ENCODE measurements at places on chromosomes 6 and 20.

DNA sequence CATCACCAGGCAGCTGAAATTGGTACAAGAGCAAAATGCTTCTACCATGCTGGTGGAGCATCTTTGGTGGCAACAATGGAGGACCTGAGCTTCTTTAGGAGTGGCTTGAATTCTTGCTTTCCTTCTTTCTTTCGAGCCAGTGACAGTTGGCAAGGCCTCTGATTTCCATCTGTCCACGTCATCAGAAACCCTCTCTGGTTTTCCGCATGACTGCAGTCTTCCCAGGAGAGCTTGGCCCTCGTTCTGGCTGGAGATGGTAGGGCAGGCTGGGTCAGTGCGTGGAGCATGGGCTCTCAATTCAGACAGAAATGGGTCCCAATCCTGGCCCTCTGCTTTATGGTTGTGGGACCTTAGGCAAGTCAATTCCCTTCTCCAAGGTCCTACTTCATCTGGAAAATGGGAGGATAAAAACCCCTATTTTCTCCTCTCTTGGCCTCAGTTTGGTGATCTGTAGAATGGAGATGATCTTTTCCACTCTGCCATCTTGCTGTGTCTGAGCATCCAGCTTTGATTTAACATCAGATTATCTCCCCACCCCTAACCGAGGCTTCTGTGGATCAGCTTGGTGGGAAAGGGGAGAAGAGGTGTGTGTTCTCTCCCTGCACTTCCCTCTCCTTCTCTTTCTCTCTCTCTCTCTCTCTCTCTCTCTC is 3.6 kb upstream of the BPIFB1 start:
- DNase-seq, result no peak

GRCh38 chr6:38127284-38127683 is 307.8 kb downstream of the ZFAND3 start:
- DNase-seq, result no peak

- no peak for DNase-seq
Observed at GRCh38 chr6:125271486-125272159, 30.1 kb downstream of the HDDC2 start.

GRCh38 chr6:49676671-49677281 is 36.6 kb downstream of the CRISP2 start:
- DNase-seq, result no peak

- no peak for DNase-seq
Observed at GRCh38 chr6:40760887-40761286, 173.7 kb upstream of the LRFN2 start.

GRCh38 chr6:129033581-129033980 is 150.6 kb downstream of the LAMA2 start:
- DNase-seq, result no peak

DNA sequence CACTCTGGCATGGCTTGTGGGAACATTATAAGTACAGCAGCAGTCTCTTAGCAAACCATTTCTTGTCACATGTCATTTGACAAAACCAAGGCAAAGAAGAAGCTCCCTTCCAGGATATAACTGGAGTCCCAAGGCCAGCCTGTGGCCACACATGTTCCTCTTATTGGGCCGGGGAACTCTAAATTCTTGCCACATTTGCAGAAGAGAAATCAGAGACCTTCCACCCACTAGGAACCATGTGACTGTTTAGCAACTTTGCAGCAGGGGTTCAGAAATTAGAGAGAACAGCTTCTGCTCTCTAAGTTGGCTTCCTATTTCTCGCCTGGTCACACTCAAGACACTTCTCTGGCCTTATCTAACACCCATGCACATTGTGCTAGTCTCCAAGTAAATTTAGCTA is 20.4 kb upstream of the MEP1A start:
- no peak for DNase-seq

GRCh38 chr6:2028457-2029038 is 216.9 kb downstream of the GMDS start:
- no peak for DNase-seq

DNA sequence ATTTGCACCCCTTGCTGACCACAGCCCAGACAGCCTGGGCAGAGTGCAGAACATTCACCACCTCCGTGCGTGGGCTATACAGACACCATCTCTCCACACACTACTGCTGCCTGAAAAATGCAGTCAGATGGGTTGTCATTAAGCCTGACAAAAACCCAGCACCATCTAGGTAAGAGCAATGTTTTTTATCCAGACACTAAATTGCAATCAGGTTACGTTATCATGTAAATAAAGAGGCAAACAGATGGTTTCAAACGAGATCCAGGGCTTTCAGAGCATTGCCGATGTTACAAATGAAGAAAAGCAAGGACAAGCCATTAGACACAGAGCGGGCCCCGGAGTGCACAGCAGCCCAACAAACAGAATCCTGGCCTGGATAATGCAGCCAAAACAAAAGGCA is 269.6 kb downstream of the PKHD1 start:
- DNase-seq, result no peak

GRCh38 chr6:139308936-139309603 is 17.3 kb upstream of the TXLNB start:
- no peak for DNase-seq

DNA sequence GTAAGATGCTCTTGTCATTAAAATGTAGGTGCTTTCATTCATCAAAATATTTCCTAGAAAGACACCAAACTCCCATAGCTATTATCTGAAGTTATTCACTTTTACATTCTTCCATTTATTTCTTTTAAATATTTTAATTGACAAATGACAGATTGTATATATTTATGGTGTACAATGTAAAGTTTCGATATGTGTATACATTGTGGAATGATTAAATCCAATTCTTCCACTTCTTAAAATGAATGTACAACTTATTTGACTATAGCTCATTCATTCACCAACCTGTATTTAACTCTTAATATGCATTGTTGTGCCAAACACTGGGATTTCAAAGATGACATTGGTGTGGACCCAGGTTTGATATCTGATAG is 41.0 kb downstream of the CCN2 start:
- DNase-seq, result no peak

DNA sequence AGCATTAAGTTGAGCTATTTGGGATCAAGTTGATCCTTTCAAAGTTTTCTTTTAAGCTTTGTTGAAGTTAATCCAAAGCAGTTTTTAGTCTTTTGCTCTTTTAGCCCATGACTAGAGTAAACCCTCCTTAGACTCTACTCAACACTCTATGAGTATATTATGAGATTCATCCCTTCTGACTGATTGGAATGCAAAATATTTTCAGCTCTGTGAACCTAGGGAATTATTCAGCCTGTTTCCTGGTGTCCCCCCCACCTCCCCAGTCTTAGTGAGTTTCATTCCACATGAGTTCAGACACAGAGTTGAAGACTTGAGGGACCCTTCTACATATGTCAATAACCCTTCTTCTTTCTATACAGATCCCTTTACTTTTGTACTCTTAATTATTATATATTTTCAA is 413.7 kb downstream of the RFPL4B start:
- no peak for DNase-seq

GRCh38 chr6:63685446-63686379 is 50.1 kb downstream of the PHF3 start:
- no peak for DNase-seq
